GF-D8 (cell line): ENCODE measurements at places on chromosomes 1 and 21.
A peak's percentile ranks its signal among the peaks of the same experiment; 100 is the strongest.

DNA sequence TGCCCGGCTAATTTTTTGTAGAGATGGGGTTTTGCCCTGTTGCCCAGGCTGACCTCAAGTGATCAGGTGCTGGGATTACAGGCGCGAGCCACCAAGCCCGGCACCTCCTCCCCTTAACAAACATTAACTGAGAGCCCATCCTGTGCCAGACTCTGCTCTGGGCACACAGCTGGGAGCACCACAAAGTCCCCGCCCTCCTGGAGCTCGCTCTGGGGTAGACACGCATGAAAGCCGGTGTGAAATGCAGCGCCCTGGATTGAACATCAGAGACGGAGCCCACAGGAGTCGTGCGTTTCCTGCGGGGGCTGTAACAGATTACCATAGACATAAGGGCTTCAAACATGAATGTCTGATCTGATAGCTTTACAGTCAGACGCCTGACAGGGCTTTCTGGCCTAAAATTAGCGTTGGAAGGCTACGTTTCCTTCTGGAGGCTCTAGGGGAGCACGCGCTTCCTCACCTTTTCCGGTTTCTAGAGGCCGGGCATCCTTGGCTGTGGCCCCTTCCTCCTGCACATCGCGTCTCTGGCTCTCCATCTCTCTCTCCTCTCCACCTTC is 14.3 kb downstream of the SLC27A3 start:
- peak; percentile 13 for DNase-seq

DNA sequence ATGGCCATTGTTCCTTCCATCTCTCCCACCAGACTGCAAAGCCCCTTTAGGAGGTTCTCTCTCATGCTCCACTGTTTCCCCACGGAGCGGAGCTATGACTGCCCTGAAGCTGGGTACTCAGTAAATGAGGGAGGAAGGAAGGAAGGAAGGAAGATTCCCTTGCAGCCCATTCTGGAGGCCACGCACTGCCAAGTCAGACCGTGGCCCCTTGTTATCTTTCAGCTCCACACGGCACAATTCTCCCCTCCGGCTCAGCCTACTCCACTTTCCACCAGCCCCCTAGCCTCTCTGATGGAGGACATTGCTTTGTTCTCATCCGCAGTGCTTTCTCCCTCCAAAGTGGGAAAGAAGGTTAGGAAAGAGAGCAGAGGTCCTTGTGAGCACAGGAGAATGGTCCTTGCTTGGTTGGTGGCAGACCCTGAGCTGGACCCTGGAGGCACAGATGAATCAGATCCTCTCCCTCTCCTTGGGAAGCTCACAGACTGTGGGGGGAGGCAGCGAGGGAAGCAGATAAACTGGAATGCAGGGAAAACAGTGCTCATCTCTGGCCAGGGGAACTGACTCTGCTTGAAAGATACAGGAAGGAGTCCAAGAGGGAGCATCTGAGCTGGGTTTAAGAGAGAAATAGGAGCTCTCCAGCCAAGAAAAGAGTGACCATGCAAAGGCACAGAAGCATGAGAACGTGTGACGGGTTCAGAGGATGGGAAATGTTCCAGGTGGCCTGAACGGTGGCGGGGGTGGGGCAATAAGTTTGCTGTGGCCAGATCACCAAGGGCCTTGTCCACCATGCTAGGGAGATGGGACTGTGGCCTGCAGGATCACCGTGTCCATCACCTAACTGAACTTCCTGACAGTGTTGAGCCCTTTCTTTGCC is 52.6 kb downstream of the GLIS1 start:
- DNase-seq, result no peak

DNA sequence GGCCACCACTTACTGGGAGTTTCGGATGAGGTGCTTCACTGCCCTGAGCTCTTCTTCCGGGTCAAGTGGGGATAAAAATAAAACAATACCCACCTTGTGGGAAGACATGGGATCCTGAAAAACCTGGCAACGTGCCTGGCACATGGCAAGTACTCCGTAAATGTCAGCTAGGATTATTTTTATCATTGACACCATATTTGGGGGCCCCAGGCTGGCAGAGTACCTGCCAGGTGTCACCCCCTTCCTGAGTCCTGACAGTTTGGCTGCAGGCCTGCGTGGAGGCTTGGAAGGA is 9.2 kb upstream of the EPHA2 start:
- DNase-seq, result no peak

GRCh38 chr1:239209591-239209990 is 176.8 kb upstream of the CHRM3 start:
- no peak for DNase-seq

DNA sequence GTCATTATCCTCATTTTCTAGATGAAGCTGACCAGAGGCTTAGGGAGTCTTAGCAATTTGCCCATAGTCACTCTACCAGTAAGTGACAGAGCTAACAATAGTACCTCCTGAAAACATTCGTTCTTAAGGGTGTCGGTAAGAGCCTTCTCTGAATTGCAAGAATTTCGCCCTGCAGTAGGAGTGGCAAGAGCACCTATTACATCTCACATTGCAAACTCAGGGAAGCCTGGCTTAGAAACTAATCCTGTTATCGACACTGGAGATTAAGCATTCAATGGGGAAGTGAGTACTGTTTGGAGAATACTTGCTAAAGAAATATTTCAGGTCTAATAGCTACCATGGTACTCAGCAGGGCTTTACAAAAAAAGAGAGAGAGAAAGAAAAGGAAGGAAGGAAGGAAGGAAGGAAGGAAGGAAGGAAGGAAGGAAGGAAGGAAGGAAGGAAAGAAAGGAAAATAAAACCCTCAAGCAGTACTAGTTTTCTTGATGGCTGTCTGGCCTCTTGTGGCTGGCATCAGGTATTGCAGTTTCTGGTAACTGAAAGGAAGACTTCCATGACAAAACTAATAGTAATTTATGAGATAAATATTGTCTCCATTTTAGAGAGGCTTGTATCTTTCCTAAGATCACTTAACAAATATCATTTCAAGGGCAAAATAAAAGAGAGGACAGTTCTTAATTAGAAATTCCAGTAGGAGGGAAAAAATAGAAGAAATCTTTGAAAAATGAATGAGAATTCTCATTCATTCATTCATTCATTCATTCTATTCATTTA is 10.4 kb downstream of the C1orf226 start:
- no peak for DNase-seq

- DNase-seq, result no peak
Measured at GRCh38 chr1:86150553-86151055, 6.0 kb downstream of the COL24A1 start.

- no peak for DNase-seq
Measured at GRCh38 chr1:65216989-65217388, 69.0 kb downstream of the AK4 start.

DNA sequence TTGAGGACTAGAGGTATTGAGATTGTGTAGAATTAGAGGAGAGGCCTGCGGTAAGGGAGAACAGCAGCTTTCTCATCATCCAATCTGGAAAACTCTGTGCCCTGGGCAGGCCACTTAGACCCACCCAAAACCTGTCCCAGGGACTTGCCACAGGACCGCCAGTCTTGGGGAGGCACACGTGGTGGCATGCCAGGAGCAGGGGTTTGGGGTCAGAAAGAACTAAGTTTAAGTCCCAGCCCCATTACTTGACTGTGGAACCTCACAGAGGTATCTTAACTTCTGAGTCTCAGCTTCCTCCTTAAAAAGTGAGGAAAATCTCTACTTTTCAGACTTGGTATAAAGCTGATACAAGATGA is 356.6 kb downstream of the HHAT start:
- no peak for DNase-seq

DNA sequence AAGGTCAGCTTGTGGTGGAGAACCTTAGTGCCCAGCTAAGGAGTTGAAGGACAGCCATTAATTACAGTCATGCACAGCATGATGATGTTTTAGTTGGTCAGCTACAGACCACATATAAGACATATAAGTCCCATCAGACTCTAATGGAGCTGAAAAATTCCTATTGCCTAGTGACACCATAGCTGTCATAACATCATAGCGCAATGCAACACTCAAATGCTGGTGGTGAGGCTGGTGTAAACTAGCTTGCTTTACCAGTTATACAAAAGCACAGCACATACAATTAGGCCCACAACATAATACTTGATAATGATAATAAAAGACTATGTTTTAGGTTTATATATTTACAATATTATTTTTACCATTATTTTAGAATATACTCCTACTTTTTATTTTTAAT is 4.0 kb downstream of the ECHDC2 start:
- DNase-seq, result no peak

GRCh38 chr1:9294910-9295636 is 2.4 kb downstream of the SPSB1 start:
- no peak for DNase-seq

GRCh38 chr1:204443871-204444581 is 32.4 kb upstream of the PPP1R15B start:
- DNase-seq, result no peak

- no peak for DNase-seq
Measured at GRCh38 chr1:2505461-2505994, 20.9 kb downstream of the PANK4 start.

DNA sequence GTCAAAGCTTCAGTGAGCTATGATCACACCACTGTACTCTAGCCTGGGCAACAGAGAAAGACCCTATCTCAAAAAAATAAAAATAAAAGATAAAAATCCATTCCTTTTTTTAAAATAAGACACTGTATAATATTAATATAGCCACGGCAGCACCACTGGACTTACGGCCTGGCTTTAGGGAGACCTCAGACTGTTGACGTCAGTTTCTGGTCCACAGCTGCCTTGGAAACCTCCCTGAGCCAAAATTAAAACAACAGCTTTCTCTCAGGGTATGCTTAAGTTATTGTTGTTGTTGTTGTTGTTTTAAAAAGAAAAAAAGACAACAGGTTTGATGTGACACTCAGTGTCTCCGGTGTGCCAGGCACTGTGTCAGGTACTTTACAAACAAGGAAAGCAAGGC is 42.0 kb downstream of the CAPZB start:
- no peak for DNase-seq

DNA sequence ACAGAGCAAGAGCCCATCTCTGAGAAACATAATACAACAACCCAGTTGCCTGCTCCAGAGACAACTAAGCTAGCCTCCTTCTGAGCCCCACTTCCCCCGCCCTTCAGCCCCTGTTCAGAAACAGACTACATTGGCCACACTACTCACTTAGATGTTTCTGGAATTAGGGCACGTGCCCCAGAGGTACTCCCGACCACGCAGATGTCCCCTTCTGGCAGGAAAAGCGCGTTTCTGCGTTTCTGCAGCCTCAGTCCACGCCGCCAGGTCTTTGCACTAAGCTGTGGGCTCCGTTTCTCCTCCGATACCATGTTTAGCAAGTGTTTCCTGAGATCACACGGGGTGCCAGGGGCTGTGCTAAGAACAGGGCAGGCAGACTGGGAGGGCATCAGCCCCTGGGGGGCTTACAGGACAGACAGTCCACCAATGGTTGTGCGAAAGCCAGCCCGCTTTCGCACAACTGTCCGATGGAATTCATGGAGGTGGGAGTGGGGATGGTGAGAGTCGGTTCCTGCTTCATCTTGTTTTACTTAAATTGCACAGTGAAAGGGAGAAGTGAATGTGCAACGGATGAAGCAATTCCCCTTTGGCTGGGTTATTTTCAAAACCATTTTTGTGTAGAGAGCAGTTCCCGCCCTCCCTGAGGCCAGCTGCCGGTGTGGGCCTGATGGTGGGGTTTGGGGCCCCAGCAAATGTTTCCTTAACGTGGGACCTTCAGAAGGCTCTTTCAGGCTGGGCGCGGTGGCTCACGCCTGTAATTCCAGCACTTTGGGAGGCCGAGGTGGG is 2.7 kb downstream of the PIK3CD start:
- DNase-seq, result peak; percentile 89

DNA sequence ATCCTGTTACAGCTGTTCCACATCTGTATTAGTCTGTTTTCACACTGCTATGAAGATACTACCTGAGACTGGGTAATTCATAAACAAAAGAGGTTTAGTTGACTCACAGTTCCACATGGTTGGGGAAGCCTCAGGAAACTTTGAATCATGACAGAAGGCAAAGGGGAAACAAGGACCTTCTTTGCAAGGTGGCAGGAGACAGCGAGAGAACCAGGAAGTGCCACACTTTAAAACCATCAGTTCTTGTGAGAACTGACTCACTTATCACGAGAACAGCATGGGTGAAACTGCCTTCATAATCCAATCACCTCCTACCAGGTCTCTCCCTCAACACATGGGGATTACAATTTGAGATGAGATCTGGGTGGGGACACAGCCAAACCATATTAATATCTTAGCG is 110.3 kb upstream of the TRABD2B start:
- no peak for DNase-seq

DNA sequence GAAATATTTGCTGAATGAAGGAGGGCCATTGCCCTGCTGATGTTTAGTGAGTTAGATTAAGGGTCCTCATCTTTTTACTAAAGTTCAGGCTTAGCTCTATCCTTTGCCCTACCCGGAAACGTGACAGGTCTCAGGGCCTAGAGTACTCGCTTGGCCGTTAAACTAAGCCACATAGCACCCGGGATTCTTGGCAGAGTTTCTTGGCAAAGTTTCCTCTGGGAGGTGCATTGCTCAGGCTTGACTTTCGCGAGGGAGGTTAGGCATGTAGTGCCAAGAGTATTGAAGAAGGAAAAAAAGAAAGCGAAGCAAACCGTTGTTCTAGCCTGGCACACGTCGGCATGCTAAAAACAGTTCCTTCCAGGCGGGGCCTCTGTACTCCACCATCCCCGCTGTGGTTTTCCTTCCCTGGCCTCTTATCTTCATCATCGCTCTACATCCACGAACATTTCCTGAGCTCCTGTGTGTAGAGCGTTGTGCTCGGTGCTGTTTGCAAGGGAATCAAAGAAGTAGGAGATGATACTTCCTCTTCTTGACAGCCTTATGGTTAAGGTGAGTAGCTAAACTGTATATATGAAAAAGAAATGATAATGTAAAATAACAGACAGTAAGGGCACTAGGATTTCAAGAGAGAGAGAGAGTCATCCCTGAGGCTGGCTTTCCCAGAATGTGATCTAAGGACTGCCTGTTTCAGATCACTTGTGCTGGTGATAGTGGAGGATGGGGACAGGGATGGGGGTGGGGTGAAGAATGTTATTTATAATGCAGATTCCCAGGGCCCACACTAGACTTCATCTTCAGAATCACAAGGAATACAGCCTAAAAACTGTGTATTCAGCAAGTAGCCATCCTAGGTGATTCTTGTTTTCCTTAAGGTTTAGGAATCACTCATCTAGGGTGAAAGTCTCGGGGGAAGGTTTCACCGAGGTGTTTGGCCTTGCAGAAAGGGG is 18.8 kb downstream of the RNF220 start:
- DNase-seq, result peak; percentile 55

- no peak for DNase-seq
Measured at GRCh38 chr1:245874942-245875580, 632.0 kb downstream of the SMYD3 start.

- no peak for DNase-seq
Measured at GRCh38 chr1:26630634-26631033, 65.2 kb upstream of the ARID1A start.

GRCh38 chr1:39491146-39491921 is at the start of gene BMP8A:
BMP8A (plus strand) TSS chr1:39491636; CDS start chr1:39491992, 356 bp downstream.
- no peak for DNase-seq

DNA sequence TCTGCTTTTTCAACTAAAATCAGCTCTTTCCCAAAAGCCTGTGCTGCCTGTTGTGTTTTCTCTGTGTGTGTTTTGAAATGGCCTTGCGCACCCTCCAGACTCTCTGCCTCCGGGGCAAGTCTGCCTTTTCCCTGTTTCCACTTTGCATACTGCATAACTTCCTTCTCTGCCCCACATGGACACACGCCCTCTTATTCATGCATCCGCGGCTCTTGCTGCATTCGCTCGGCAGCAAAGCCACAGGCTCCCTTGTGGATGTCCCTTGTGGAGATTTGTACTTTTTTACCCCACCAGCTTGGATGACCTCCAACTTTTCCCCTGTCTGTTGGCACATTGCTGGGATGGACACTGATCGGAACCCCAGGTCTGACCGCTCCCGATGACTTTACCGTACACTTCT is 147.6 kb downstream of the ADSS2 start:
- DNase-seq, result no peak

GRCh38 chr21:28754127-28754611 is 238.5 kb downstream of the LTN1 start:
- no peak for DNase-seq
